Common myeloid progenitor, CD34-positive (primary cell): ENCODE measurements at places on chromosomes 12 and 14.
A peak's percentile ranks its signal among the peaks of the same experiment; 100 is the strongest.

- DNase-seq: no peak
These were observed 19.5 kb upstream of the CERS5 start for GRCh38 chr12:50186681-50187080.

- DNase-seq: no peak
These were observed 165.7 kb downstream of the FBXL14 start for GRCh38 chr12:1428671-1429070.

GRCh38 chr14:103460415-103460814 lies 62.2 kb downstream of the CKB start:
- DNase-seq: no peak

- DNase-seq: no peak
These were observed 217.7 kb downstream of the AACS start for GRCh38 chr12:125282921-125283320.

DNA sequence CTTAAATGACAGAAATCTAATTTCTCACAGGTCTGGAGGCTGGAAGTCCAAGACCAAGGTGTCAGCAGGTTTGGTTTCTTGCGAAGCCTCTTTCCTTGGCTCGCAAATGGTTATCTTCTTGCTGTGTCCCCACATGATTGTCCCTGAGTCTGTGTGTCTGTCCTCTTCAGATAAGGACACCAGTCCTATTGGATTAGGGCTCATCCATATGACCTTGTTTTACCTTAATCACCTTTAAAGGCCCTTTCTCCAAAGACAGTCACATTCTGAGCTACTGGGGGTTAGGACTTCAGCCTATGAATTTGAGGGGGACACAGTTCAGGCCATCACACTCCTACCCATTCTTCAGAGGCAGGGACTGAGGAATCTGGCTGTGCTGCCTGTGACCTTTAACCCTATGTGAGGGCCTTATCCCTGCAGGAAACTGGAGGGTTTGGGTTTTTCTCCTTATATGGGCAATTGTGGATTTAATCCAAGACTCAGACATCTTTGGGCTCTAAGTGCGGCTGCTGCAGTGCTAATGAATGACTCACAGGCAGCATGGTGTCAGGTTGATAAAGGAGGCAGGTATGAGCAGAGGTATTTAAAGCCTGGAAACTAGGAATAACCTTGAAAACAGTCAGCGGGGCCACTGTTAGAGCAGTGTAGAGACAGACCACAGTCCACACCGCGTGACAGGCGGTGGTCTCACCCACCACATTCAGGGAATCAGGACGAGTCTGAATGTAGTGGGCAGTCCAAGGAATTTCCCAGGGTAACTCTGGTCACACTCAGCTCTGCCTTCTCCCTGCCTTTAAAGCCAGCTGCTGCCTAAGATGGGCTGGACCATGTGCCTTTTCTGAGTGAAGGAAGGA lies 10.2 kb downstream of the TPCN1 start:
- no peak for DNase-seq

GRCh38 chr14:85687456-85687855 lies 157.5 kb downstream of the FLRT2 start:
- DNase-seq: no peak

DNA sequence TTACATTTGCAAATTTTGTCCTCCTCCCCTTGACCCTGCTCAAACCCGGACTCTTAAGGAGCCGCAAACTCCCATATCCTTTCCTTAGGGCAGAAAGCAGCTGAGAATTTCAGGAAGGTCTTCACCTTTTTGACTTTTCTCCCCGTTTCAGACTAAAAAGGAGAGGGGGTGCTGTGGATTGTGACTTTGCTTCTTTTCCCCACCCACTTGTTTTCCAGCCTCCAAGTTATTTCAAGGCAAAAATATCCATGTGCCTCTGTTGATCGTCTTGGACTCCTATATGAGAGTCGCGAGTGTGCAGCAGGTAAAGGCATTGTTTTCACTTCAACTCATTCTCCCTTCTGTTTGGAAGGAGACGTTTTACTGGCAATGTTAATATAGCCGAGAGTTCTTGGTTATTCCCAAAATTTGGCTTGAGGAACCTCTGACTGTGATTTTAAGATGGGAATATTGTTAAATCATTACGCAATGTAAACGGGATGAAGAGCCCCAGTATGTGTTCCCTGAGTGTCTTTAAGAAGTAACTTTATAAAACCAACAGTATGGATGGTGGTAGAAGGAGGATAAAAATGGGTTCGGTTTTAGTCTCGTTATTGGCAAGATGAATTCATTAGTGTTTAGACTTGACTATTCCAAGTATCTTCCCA lies 663 bp downstream of the LRRK2 start:
- no peak for DNase-seq

- peak; percentile 3 for DNase-seq
These were observed 107.8 kb upstream of the GRIP1 start for GRCh38 chr12:66786531-66787308.

DNA sequence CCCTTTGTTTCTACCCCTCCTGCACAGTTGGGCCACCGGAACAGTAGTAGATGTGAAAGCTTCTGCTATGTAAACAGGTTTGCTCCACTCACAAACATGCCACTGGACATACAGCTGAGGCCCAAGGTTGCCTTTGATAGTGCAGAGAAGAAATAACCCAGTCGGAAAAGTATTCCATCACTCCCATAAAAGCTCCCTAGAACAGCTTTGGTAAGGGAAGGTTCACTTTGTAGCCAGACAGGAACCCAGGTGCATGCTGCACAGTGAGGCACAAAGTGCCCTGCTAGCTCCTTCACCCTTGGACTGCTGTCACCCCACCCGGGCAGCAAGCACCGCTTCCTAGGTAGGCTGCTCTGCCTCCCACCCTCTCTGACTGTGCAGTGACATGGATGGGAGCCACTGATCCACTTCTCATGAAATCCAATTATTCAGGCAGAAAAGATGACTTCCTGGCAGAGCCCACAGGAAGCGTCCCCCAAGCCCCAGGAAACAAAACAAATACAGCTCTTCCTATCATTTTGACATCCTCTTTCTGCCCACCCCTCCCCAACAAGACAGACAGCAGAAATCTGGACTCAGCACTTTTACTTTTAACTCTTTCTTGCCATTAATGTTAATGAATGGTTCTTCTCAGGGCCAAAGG lies 100.2 kb downstream of the SRGAP1 start:
- peak; percentile 20 for DNase-seq

- DNase-seq: peak; percentile 74
These were observed 1.3 kb downstream of the GPR65 start for GRCh38 chr14:88005978-88006851.

DNA sequence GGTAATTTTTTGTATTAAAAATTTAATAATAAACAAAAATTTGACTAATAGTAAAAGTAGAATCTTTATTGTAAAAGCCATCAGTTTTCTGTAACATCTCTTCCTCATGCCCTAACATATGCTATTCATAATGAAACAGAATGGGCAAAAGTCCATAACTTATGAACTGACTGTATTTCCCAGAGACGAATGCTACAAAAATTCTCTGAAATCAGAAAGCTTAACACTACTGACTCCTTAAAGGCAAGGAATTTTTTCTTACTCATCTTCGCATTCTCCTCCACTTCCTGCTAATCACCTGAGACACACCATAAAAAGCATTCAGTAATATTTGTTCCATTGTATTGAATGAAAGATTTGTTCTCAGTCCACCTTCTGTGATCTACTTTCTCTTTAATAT lies 17.6 kb downstream of the MON2 start:
- no peak for DNase-seq

DNA sequence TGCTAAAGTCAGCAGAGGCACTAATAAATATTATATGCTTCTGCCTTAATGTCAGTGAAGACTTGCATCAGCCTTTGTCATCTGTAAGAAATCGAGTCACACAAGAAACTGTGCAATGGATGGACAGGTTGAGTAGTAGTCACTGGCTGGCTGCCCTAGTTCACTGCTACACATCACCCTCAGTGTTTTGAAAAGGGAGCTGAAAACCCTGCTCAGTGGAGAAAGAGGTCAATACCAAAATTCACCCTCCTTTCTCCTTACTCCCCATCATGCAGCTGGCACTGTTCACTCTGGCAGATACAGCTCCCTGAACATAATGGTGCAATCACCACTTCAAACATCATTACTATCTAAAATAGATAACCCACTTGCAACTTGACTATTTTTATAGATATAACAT lies 6.6 kb downstream of the ANKS1B start:
- no peak for DNase-seq

DNA sequence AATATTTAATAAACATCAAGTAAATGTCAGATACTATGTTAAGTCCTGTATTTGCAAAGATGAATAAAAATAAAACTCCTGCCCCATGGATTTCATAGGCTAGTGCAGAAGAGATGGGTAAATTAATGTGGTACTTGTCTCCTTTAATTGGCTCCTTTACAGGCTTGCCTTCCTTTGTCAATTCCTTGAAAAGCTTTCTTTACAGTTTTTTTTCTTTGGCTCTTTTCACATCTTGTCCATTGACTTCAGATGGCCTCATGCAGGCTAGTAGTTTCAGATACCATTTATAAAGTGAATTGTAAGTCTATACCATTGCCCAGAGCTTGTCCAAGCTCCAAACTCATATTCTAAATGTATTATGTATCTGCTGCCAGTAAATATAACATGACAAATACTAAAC lies 128.7 kb upstream of the GARIN2 start:
- DNase-seq: no peak

- DNase-seq: no peak
These were observed 977 bp upstream of the KRT5 start for GRCh38 chr12:52521175-52521567.

GRCh38 chr12:108612788-108613282 lies 15.0 kb upstream of the TMEM119 start:
- no peak for DNase-seq

DNA sequence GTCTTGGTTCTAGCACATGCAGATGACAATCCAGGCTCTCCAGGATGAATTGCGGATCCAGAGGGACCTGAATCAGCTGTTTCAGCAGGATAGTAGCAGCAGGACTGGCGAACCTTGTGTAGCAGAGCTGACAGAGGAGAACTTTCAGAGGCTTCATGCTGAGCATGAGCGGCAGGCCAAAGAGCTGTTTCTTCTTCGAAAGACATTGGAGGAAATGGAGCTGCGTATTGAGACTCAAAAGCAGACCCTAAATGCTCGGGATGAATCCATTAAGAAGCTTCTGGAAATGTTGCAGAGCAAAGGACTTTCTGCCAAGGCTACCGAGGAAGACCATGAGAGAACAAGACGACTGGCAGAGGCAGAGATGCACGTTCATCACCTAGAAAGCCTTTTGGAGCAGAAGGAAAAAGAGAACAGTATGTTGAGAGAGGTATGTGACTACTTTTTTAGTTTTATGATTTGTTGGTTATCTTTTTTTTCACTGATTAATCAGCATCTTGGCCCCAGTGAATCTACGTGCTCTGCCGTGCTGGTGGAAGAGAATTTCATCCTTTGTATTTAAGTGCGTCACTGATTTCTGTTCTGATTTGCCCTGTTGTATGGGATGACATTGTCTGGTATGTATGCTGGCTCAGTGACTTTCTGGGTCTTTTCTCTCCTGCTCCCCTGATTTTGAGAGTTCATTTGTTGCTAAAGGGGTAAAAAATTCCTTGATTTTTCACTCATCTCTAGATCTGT lies 92.3 kb downstream of the ERC1 start:
- DNase-seq: no peak

DNA sequence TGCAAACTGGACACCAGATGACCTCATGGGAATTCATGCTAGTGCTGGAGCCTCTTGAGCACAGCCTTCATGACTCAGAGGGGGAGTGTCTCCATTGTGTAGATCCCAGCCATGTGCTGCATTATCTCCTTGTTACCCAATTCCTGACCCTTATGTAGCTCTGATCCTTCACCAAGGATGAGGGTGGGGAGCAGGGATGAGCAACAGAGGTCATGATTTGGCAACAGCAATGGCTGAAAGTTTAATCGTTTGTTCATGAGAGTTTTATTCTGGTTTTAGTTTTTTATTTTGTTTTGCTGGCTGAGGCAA lies 9.5 kb upstream of the BDKRB1 start:
- DNase-seq: no peak

GRCh38 chr12:120230974-120231315 lies 30.0 kb upstream of the RPLP0 start:
- DNase-seq: no peak

DNA sequence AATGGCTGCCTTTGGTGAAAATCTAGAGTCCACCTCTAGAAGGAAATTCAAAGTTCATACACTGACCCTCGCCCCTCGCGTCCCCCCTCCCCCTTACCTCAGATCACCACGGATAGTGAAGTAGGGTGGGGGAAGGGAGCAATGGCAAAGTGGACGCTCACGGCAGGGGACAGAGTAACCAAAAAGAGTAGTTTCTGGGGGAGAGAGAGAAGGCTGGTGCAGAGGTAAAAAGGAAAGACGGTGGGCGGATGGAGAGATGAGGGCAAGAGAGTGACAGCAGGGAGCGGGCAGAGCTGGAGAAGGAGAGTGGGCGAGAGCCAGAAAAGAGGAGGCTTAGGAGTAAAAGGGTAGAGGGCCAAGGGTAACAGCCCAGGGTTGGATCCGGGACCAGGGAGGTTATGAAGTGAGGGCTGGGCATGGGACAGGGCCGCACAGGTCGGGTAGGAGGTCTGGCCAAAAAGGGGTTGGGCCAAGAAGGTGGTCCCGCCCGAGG lies 423 bp downstream of the ALDH6A1 start:
- DNase-seq: no peak

- DNase-seq: peak; percentile 58
These were observed at the start of gene PIANP for GRCh38 chr12:6700646-6701051. Gene PIANP, minus strand, starts transcription at chr12:6700815. Its CDS starts 2,754 bp downstream, at chr12:6698061.

DNA sequence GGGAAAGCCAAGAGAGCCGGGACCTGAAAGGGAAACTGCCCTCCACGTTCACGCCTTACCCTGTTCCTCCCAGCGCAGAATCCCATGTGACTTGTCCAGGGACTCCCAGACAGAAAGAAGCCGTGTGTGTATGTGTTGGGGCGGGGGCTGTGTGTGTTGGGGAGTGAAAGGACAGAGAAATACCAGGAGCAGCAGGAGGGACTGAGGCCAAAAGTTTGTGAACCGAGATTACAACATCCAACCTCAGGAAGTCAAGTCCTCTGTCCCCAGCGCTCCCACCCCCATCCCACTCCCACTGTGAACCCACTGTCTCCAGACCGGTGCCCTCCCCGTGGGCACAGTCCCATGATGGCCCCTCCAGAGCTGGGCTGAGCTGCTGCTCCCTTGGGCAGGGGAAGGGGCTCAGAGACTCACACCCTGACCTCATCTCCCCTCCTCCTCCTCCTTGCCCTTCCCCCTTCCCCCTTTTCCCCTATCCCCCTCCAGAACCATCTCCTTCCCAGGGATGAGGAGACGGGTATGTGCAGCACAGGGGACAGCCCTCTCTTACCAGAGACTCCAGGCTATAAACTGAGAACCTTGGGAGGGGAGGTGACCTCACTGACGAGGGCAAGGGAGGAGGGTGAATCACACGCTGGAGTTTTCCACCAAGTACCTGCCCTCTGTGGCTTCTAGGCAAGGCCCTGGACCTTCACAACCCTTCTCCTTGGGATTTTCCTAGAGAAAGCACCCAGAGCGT lies at the start of gene SLC6A12:
Gene SLC6A12, minus strand, starts transcription at position 155 of the 739 bp plus-strand sequence. CDS start 4,171 bp downstream, outside the sequence.
- no peak for DNase-seq

- no peak for DNase-seq
These were observed 453.9 kb downstream of the FUT8 start for GRCh38 chr14:65866448-65866847.
